NCI-H69 (cell line): ENCODE measurements at places on chromosomes 12 and 14.

DNA sequence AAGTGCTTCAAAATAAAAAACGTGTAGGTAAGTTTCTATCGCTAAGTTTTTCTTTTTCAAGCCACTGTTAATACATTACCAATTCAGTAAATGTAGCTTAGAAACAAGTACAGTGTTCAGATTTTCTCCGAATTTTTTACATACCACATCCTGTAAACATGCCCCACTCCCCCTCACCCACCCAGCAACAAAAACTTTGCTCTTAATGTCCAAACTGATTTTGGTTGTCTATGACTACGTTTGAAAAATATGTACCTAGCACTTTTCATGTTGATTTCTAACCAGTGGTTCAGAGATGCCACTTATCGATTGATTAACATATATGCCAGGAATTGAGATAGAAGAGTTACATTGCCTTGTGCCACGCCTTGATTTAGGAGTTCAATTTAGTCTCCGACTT is 663 bp upstream of the LIN7A start:
- no peak for DNase-seq

DNA sequence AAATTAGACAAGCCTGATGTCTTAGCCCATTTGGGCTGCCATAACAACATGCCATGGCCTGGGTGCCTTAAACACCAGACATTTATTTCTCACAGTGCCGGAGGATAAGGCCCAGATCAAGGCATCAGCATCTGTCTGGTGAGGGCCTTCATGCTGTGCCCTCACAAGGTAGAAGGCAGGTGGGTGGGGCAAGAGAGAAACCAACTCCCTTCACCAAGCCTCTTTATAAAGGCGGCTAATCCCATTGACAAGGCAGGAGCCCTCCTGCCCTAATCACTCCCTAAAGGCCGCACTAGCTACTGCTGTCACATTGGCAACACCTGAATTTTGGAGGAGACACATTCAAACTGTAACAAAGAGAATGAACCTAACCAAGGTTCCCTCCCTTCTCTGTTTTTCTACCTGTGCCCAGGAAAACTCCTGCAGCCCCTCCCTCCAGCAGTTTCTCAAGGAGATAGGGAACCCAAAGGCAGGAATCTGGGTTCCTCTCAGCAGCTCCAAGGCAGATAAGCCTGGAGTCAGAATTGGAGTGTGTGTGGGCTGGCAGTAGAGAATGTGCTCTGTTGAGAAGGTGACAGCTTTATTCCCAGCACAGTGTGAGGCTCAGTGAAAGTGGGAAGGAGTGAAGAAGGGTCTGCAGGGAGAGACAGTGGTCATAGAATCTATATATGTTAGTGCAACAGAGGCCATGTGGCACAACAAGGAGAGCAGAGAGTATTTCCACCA is 21.7 kb upstream of the GPATCH2L start:
- no peak for DNase-seq

DNA sequence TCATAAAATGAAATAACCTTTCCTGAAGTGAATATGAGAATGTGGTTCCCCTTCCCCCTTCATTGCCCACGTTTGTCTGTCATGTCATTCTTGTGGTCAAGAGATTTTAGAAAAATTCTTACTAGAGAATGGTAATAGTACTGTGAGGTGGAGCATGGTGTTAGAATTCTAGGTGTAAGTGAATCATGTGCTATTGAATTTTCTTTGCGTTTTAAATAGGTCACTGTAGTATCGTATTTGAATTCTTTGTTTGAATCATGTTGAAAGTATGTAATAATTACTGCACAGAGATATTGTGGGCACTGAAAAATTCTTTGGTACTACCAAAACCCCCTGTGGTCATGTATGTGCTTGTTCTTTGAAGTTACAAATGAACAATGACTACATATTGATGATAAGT is 49.9 kb downstream of the FUT8 start:
- no peak for DNase-seq

DNA sequence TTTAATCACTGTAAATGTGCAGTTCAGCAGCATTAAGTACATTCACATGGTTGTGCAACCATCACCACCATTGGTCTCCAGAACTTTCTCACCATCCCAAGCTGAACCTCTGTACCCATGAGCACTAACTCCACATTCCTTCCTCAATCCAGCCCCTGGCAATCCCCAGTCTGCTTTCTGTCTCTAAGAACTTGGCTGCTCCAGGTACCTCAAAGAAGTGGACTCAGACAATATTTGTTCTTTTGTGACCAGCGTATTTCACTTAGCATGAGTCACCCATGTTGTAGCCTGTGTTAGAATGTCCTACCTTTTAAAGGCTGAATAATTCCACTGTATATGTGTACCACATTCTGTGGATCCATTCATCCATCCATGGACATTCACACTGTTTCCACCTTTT is 64.6 kb downstream of the SLC24A4 start:
- no peak for DNase-seq

DNA sequence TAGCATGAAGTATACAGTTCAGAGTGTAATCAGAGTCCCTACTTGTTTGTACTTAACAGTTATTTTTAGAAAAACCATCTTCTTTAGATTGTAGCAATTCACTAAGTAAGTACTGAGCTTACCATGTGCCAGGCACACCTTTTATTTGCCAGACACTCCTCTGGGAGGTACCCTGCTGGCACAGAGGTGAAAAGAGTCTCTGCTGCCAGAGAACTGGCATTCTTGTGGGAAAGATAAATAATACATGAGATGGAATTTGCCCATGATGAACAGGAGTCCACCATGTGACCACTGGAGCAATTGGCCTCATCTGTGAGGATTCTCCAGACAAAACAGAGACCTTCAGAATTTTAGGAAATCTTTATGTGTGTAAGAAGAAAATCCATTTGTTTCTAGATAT is 199.3 kb upstream of the SLC16A7 start:
- DNase-seq = peak; percentile 21

GRCh38 chr12:132286912-132287311 is 42.5 kb downstream of the GALNT9 start:
- DNase-seq = peak; percentile 6
